CD4-positive, alpha-beta memory T cell (primary cell): ENCODE measurements at places on chromosomes 1 and 21.

DNA sequence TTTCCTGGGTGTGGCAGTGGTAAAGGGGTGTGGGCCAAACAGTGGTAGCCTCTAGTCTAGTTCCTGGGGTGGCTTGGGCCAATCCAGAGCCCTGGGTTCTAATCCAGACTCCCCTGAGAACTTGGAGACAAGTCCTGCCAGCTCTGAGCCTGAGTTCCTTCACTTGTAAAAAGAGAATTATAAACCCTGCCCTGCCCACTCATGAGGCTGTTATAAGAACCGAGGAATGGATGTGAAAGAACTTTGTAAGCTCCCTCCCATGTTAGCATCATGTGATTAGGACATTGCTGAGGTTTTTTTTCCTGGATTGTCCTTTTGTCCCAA lies 131.0 kb downstream of the RRAGC start:
- DNase-seq, result no peak

DNA sequence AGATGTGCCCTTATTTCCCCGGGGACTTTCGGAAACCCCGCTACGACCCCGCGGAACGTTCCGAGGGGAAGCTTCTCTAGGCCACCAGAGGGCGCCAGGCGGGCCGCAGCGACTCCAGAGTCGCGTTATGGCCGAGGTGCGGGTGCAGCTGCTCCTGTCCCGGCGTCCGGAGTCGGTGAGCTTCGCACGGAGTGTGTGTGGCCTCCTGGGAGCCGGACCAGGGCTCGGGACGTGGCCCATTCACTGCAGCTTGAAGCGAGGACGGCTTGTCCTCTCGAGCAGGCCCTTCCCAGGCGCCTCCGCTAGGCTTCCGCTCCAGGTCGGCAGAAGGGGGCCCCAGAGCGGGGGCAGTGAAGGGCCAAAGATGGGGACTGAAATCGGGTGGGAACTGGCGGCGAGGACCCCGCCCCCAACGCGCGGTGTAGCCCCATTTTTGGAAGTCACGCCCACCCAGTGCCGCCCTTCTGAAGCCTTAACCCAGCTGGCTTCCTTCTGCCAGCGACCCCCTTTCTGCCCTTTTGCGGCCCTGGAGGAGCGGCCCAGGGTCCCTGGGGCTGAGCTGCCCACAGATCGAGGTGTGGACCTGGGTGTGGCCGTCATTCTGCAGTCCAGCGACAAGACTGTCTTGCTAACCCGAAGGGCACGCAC lies at the start of gene NUDT17:
TSS of gene NUDT17 (plus strand) at position 117 of the 648 bp plus-strand sequence. CDS start at position 128, 11 bp downstream.
- DNase-seq, result peak; percentile 67

- no peak for DNase-seq
Measured at GRCh38 chr1:34746101-34746500, 8.7 kb upstream of the GJB5 start.

- no peak for DNase-seq
Measured at GRCh38 chr1:231035799-231036198, 4.3 kb downstream of the FAM89A start.

DNA sequence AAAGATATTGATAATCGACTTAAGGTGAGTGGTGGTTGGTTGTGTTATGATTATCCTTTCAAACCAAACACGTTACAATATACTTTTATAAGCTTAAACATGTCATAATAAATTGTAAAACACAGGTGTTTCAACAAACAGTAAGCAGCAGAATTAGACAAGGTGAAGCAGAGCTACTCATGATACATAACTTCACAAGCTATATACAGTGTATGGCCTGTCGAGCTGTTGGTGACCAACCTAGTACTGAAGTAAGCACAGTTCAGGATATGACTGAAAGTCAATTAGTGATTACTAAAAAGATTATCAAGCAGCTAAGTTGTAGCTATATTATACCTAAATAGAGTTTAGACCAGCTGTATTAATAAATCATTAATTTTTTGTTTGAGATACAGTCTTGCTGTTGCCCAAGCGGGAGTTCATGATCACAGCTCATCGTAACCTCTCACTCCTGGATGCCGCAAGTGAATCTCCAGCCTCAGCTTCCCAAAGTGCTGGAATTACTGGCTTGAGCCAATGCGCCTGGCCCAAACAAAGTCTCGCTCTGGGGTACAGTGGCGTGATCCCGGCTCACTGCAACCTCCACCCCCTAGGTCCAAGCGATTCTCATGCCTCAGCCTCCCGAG lies 148.1 kb downstream of the EIF4G3 start:
- DNase-seq, result no peak

DNA sequence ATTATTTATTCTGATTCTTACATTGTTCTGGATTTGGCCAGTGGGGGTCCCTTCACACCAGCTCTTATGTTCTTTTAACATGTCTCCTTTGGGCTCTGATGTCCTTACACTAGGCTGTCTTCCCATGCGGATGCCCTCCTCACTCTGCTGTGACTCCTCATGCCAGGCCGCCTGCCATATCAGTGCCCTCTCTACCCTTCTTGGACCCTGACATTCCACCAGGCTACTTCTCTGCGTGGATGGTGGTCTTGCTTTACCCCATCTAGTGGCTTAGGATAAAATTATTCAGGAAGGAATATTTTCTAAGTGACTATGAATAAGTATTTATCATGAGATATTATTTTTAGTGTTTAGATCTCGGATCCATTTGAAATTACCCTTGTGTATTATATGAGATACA lies 21.2 kb downstream of the ATF6 start:
- DNase-seq, result no peak

DNA sequence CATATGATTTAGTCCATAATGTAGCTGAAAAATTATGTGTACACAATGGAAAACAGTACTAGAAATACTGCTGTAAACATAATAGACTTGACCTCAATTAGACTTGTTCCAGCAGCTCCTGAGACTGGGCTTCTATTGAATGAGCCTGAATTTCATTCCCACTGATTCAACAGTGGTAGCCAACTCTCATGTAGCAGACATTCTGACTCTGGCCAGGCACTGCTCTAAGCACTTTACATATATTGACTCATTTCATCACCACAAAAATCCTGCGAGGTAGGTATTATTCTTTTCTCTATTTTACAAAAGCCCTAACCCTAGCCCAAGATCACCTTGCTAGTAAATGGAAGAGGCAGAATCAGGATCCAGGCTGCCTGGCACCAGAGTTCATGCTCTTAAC lies 12.8 kb upstream of the CTSS start:
- DNase-seq, result no peak

DNA sequence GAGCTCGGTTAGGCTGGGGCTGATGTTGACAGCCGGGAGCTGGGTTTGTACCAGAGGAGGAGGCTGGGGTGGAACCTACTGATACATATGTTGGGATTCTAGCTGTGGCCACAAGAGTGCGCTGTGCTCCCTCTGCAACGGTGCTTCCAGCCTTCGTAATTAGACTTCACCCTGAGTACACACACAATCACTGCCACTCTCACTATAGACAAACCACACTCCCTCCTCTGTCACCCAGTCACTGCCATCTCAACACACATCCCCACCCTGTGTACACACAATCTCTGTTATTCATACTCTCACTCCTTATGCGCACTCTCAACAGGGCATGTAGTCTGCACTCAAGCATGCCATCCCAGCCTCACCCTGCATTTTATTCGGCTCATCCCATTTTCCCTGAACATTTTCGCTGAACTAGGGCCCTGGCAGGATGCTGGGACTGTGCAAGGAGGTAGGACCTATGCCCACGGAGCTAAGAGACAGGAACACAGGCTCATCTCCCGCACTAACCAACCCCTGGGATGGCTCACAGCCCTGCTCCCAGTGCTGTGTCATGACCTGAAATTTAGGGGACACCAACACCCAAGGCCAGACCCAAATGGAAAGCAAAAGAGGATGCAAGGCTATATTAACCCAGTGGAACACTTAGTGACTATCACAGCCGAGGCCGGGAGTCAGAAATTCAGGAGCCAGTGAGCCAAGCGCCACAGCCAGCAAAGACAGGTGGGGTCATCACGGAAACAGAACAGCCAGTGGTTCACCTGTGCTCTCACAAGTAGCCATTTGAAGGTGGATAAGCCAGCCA lies 5.7 kb downstream of the GJB3 start:
- peak; percentile 44 for DNase-seq

GRCh38 chr1:173946380-173946921 lies 29.3 kb upstream of the SERPINC1 start:
- no peak for DNase-seq

GRCh38 chr1:168260393-168260792 lies 20.3 kb upstream of the TBX19 start:
- no peak for DNase-seq

DNA sequence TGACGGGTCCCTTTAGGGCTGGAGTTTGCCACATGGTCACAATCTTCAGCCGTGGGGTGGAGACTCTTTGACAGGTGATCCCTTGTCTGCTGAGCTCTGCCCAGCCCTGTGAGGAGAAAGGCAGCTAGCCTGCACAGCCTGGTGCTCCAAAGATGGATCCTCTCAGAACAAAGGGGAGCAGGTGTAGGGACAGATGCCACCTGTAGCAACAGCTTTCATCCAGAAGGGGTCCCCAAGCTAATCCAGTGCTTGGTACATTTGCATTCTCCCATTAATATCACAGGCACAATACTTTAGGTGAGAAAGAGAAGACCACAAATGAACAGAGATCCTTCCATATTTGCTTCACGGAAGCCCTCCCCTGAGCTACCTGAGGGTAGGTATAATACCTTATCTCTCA lies 93.2 kb downstream of the CCDC185 start:
- DNase-seq, result no peak
